ENCODE measurements at places on chromosomes 11 and 22.

- DNase-seq, result no peak
Measured at GRCh38 chr11:123690485-123690884, 36.1 kb upstream of the SCN3B start.

DNA sequence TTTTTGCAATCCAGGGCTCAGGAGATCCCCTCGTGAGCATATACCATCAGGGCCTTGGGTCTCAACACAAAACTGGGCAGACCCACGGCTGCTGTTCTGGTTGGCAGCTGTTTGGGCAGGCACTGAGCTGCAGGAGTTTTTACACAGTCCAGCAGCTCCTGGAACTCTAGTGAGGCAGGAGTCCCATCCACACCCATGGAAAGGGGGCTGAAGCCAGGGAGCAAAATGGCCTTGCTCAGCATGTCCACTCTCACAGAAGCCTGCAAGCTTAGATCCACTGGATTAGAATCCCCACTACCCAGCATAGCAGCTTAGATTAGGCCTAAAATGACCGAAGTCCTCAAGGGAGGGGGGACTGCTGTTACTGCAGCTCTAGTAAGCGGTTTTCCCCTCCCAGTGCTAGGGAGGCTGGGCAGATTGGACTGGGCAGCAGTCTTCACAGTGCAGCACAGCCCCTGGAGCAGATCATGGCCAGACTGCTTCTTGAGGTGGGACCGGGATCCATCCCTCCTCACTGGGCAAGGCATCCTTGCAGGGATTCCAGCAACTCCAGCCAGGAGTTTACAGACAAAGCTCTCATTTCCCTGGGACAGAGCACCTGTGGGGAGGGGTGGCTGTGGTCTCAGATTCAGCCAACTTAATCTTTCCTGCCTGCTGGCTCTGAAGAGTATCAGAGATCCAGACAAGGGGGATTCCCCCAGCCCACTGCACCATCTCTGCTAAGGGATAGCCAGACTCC, 36.4 kb upstream of the CARD16 start:
- no peak for DNase-seq

- no peak for DNase-seq
Measured at GRCh38 chr11:45446998-45447397, 160.9 kb upstream of the SYT13 start.

DNA sequence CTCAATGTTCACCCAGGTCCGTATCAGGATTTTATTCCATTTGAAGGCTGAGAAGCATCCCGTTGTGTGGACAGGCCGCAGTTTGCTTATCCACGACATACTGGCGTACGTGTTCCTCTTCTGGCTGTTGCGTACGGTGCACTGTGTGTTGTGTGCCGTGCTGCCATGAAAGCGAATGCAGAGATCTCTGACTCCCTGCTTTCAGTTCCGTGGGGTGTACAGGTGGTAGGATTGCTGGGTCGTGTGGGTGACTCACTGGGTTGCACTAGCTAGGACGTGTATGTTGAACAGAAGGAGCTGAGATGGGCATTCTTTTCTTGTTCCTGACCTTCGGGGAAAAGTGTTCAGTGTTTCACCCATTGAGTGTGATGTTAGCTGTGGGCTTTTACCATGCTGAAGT, 10.3 kb downstream of the SELENOO start:
- no peak for DNase-seq

DNA sequence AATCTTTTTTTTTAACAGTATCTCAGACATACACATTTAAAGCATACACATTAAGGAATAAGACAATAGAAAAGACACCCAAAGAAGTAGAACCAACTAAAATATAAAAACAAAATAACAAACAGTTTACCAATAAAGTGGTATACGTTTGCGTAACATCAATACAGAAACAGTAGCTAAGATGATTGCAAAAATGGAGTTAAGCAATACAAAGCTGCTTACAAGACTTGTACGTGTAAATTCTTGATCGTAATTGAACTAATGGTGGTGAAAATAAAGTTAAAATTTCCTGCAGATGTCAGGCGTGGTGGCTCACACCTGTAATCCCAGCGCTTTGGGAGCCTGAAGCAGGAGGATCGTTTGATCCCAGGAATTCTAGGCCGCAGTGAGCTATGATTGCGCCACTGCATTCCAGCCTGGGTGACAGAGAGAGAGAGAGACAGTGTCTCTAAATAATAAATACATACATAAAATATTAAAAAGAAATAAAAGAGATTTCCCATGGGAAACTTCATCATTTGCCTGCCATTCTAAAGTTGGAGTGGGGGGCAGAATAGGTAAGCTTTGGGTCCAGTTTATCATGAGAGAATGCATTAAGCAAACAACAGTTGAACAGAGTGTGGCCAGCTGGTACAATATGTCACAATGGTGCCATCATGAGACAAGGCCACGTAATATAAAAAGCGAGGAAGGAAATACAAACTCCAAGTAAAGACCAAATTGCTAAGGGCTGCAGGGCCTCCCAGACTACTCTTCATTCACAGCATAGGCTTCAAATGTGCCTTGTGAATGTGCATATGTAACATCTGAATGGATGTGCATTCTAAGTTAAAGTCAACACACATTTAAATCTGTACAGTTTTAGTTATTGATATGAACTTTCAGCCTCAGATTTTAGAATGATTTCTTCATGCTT, 38.9 kb upstream of the EED start:
- DNase-seq, result no peak

GRCh38 chr11:114522818-114523217, 36.9 kb downstream of the NXPE1 start:
- DNase-seq, result no peak

- DNase-seq, result no peak
Measured at GRCh38 chr11:34614344-34615104, 6.4 kb upstream of the EHF start.

- DNase-seq, result no peak
Measured at GRCh38 chr11:5348551-5349194, 2.6 kb upstream of the OR51B6 start.

GRCh38 chr22:27409299-27409698, 392.3 kb downstream of the MN1 start:
- DNase-seq, result no peak

DNA sequence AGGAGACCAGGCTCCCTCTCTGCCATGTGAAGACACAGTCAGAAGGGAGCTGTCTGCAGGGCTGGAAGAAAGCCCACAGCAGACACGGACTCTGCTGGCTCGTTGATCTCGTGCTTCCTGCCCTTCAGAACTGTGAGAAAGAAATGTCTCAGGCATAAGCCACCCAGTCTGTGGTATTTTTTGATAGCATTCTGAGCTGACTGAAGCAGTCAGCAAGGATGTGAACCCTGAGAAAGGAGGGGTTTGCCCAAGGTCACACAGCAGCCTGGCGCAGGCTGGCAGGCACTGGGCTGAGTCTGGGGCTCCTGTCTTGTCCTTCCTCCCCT, 255.1 kb upstream of the B3GAT1 start:
- DNase-seq, result no peak

DNA sequence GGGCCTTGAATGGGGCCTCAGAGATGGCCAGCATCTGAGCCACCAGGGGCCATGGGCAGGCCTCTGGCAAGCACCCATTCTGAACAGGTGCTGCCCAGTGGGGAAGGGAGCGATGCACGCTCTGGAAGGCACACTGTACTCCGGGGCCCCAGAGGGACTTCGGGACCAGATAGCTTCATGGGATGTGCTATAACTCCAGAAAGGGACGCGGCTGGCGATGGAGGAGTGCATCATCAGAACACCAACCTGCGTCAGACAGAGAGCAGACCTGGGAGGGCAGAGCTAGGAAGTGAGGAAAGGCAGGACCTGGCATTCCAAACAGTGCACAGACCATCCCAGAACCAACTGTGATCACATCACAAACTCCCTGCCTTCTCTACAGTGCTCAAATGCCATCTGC, 16.8 kb downstream of the DGCR2 start:
- DNase-seq, result no peak

GRCh38 chr11:122559734-122560382, 95.7 kb upstream of the UBASH3B start:
- DNase-seq, result no peak

- peak; percentile 68 for DNase-seq
Measured at GRCh38 chr11:47514825-47515647, 37.9 kb downstream of the CELF1 start.

GRCh38 chr11:95253141-95253540, 22.1 kb upstream of the SESN3 start:
- no peak for DNase-seq

GRCh38 chr22:36343720-36344105, 44.1 kb downstream of the MYH9 start:
- DNase-seq, result peak; percentile 65

GRCh38 chr22:17106785-17107546, 14.2 kb downstream of the TMEM121B start:
- no peak for DNase-seq

- no peak for DNase-seq
Measured at GRCh38 chr22:22181341-22181850, 63.2 kb upstream of the VPREB1 start.

- no peak for DNase-seq
Measured at GRCh38 chr11:1759851-1760220, 3.9 kb downstream of the CTSD start.

GRCh38 chr11:70667767-70668166, 269.4 kb downstream of the CTTN start:
- DNase-seq, result no peak
